ENCODE measurements at places on chromosomes 1 and 21.
A peak's percentile ranks its signal among the peaks of the same experiment; 100 is the strongest.

DNA sequence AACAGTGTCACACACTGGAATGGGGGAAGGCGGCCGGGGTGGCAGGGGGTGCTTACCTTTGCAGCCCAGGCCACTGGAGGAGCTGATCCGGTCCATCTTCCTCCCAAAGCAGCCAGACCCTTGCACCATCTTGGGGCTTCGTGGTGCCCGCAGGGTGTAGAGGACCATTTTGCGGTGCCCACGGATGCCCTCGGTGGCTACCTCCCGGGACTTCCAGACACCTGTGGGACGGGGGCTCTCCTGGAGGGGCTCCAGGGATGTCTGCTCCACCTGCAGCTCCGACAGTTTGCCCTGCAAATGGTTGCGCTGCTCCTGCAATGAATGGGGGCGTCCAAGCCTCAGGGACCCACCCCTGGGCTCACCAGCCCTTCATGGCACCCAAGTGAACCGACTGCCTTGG lies 587 bp downstream of the NPPB start:
- no peak for DNase-seq

DNA sequence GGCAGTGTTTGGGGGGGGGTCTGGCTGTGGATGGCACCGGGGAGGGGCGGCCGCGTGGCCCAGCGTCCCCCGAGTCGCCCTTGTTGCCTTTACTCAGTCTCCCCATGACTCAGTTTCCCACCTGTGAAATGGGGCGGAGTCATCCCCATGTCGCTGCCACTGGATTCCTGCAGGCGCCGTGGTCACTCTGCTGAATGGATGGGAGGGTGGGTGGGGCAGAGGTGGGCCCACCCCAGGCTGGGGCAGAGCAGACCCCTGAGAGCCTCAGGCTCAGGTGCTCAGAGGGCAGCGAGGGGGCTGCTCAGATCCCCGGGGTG lies 2.0 kb downstream of the COL6A1 start:
- no peak for DNase-seq

- DNase-seq = no peak
Measured at GRCh38 chr1:10459184-10459583, 9.4 kb downstream of the CORT start.

DNA sequence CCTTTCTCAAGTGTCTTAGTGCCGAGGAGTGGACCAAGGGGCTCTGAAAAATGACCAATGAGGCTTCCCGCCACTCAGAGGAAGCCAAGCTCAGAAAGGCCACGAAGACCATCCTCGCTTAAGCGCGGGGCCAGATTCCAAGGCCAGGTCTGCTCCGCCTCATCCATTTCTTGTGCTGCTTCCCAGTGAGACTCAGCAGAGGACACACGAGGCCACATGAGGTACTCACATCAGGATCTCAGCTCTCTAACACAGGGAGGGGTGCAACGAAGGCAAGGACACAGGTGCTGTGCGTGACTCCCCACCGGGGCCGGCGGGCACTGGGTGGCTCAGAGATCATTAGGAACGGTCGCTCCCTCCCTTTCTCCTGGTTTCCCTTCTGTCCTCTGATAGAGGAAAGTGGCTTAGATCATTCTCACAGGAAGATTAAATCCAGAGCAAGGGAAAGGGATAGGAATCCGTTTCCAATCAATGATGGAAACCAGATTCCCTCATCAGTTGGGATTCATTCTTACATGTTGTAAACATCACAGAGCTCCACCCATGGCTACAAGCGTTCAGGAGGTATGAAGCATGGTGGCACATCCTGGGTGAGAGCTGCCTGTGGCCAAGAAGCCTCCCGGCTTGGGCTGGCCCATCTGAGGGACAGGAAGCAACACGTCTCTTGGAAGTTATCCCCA lies 46.7 kb downstream of the CAPZB start:
- DNase-seq = no peak

DNA sequence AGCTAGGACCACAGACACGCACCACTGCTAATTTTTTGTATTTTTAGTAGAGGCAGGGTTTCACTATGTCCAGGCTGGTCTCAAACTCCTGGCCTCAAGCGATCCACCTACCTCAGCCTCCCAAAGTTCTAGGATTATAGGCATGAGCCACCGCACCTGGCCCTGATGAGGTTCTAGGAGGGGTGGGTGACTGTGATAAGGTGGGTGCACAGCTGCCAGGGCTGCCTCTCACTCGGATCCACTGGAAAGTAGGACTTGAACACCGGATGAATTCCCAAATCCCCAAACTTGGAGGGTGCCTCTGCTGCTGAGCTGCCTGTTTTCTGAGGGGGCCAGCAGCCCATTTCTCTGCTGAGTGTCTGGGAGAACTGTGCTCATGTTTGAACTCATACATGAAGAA lies 68.2 kb upstream of the PARP1 start:
- no peak for DNase-seq

- peak; percentile 75 for DNase-seq
Measured at GRCh38 chr1:41673806-41674205, 189.3 kb upstream of the EDN2 start.

DNA sequence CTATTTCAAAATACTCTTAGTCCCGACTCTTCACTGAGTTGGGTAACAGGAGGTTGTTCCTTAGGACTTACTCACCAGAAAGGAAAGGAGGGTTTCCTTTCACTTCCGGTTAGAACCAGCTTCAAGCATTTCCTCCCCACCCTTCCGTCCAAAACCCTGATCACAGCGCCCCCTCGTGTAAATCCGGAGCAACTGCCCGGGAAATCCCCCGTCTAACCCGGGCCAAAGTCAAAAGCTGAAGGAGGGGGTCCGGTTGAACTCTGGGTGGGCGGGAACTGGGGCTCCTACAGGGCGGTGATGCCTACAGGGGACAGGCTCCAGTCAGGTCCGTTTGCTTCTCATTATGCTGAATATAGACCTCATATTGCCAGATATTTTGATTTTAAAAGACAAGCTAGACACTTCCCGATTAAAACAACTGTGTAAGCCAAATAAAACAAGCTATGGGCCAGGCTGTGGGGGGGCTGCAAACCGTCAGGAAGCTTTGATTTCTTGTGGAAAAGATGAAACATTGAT lies 15.0 kb upstream of the MTARC2 start:
- DNase-seq = peak; percentile 75

DNA sequence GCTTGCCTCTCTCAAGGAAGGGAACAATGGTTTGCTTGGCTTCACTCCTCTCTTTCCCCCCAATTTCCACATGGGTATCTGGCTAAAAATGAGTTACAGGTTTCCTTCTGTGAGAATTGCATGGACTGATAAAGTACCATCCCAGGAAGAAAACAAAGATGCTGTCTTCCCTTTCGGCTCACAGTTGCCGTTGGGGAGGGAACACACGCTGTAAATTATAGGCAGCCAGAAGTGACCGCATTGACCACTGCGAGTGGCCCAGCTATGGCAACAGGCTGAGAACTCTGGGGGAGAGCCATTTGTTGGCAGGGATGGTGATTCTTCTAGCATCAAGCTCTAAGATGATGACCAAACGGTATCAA lies 2.9 kb downstream of the RUNX1 start:
- DNase-seq = no peak

DNA sequence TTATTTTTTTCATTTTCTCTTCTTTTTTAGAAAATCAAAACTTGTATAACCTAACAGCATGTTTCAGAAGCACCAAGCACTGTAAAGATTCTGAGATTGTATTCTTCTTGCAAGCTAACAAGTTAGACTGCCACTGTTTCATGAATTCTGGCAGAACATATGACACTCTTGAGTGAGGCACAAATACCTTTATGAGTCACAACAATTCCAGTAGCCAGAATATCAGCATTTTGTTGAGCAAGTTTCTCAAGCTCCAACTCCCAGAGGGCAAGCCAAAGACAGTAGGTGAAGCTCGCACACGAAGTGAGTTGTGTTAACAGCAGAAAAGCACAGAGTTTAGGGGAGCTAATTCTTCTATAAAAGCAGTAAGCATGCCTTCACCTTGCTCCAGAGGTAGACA lies 268.8 kb upstream of the NCAM2 start:
- no peak for DNase-seq

GRCh38 chr21:45277101-45278045 lies 10.3 kb downstream of the POFUT2 start:
- DNase-seq = no peak

- no peak for DNase-seq
Measured at GRCh38 chr1:62917805-62918204, 133.9 kb downstream of the ATG4C start.

DNA sequence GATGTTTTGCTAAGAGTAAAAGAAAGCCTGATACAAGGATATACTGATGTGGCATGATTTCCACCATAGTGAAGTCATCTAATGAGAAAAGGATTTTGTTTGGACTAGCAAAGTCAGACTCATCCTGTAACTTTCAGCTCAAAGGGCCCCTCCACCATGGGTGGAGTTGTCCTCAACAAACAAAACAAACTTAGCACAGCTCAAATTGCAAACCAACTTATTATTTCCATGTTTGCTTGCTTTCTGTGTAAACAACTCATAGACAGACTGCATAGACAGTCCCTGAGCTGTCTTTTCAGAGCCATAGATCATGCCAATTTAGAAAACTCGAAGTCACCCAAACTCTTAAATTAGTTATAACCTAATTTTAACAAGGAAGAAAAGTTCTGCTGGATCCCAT lies 69.4 kb upstream of the VAV3 start:
- no peak for DNase-seq

DNA sequence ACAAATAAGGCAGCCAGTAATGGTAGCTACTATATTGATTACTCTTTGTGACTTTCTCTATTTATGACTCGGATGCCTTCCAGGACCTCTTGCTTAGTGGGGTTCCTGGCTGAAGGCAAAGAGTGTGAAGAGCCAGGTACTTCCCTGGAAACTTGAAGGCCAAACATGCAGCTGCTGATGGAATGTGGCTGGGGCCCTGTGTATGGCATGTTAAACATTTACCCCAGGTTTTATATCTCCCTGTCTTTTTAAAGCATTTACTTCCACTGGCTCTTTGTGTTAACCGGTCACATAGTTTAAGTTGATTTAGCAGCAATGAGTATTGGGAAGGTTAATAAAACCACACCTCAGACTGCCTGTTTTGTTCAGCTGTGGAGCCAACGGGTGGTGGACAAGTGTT lies 45.7 kb upstream of the PAXBP1 start:
- no peak for DNase-seq

DNA sequence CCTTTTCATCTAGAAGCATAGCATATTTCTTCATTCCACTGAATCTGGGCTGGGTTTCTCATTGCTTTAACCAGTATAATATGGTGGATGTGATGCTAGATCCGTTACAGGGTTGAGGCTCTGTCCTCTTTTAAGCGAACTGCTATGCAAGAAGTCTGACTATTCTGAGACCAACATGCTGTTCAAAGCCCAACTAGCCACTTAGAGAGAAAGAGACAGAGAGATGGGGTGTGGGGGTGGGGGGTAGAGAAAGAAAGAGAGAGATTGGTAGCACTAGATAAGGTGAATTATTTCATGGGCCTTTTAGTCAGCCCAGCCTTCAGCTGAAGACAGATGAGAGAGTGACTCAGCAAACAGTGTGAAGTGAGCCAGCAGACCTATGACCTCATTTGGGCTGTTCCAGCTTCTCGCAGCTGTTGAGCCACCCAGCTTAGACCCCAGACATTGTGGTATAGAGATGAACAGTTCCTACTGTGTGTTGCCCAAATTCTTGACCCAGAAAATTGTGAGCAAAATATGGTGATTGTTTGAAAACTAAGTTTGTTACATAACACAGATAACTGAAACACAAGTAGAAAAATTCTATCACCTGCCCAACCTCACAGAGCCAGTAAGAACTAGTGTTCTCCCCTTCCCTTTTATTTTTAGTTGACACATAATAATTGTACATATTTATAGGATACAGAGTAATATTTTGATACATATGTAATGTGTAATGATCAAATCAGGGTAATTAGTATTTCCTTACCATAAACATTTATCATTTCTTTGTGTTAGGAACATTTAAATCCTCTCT lies 40.7 kb upstream of the PRKACB start:
- DNase-seq = peak; percentile 6

- DNase-seq = no peak
Measured at GRCh38 chr1:53400761-53401674, 58.2 kb upstream of the DMRTB1 start.

DNA sequence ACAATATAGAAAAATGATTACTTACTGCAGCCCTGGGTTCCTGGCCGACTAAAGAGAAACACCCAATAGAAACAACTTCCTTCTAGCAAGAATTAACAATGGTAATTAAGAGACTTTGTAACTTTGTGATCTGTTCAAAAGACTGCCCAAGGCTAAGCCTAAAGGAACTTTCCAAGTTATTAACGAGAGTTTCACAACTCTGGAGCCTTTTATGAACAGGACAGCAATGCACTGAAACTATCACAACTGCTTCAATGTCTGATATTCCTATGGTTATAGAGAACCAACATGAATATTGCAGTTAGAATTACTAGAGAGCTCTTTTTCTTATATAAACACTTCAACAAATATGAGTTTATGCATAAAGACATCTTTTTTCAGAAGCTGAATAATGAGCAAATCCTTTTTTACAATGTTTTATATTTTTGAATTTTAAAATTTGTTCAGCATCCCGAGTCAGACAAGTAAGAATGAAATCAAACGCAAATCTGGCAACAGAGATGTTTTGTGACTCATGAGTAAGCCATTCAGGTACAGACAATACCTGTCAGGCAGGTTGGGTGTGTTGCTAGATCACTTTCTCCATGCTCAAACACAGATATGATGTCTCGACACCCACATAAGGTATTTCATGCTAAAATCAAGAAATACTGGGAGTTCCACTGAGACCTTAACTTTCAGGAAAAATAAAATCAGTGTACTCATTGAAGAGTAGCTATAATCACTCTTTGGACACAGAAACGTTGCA lies 22.2 kb upstream of the KCNJ15 start:
- DNase-seq = no peak

DNA sequence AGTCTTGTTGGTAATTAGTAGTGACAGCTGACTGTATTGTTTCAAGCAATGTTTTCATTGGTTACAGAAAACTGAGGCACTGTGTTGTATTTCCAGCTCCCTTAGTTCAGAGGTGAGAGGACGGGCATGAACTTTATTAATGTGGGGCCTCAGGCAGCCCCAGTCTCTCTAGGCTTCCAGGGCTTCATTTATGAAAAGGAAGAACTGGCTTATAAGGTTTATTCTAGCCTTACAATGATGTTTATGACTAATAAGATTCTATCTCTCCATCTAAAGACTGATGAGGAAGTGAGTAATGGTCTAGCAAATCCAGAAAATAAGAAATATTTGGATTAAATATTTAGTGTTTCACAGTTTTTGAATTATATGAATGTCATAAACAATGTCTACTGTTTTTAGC lies 41.5 kb downstream of the CBS start:
- no peak for DNase-seq
